ENCODE measurements at places on chromosomes 2 and 18.

DNA sequence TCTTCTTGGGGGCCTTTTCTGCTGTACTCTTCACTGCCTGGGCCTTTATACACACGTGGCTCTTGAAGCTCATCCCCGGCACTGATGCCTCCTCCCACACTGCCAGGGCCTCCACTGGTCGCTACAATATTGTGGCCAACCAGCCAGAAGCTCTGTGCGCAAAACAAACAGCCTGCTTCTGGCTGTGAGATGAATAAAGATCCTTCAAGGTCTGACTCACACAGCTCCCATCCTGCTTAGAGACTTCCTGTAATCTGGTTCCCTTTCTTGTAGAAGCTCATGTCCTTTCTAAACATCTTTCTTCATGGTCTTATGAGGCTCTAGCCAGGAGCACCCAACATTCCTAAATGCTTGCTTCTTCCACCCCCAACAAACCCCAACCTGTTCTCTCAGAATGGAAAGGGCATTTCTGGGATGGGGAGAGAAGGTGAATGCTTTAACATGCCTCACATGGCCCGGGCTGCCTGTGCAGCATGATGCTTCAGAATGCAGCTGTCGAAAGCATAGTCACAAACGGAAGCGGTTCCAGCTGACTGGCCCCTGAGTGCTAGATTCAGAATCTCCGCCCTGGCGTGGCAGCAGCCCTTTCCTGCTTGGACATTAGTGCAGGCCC is 24.6 kb downstream of the NRP2 start:
- DNase-seq: no peak

DNA sequence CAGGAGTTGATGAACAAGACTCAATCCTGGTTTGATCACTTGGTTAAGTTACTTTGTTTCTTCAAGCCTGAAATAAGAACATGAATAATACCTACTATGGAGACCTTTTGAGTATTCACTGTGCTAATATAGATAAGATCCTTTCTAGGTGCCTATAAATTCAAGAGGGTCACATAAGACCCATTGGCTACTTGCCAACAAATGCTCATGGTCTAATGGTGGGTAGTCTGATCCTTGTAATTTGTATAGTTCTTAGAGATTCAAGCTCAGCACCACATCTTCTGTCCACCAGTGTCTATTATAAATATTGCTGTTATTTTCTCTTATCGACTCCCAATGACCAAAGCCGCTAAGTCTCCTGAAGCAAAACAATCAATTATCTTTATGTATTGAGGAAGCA is 27.4 kb upstream of the ACSL3 start:
- DNase-seq: no peak

- no peak for DNase-seq
Observed at GRCh38 chr2:152594792-152595191, 122.5 kb downstream of the PRPF40A start.

GRCh38 chr2:71173096-71173495 is 42.7 kb downstream of the MPHOSPH10 start:
- no peak for DNase-seq

GRCh38 chr18:79587779-79588635 is 91.6 kb upstream of the CTDP1 start:
- no peak for DNase-seq

DNA sequence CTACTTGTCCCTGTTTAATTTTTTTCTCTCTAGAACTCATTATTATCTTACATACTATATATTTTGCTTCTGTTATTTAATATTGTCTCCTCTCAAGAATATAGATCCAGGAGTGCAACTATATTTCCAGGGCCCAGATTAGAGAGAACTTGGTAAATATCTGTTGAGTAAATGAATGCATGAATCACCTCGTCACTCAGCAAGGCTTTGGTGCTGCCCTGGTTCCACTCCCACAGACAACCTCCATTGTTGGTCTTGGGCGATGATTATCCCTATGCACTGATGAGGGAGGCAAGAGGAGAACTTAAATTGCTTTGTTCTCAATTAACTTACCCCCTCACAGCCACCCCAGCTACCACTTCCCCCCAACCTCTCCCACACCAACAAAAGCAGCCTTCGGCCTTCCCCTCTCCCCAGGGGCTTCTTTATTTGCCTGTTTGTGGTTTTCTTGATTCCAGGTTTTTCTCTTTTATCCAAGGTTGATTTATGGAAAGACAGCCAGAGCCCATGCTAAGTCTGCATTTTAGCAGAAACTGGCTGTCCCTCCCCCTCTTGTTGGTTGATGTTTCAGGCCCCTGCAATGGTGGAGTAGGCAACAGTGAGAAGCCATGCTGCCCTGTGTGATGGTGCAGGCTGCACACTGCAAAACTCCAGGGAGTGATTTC is 17.0 kb upstream of the DIPK1C start:
- no peak for DNase-seq

DNA sequence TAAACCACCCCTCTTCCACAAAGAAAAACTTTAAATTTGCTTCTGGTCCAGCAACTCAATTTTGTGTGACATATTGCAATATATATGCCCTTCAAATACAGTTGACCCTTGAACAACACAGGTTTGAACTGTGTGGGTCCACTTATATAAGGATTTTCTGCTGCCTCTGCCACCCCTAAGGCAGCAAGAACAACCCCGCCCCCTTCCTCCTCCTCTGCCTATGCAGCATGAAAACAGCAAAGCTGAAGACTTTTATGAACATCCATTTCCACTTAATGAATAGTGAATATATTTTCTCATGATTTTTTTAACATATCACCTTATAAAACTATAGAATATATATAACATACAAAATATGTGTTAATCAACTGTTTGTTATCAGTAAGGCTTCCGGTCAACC is 58.3 kb downstream of the EML4 start:
- DNase-seq: no peak

- DNase-seq: no peak
Observed at GRCh38 chr2:179966778-179967394, 40.2 kb downstream of the CWC22 start.

DNA sequence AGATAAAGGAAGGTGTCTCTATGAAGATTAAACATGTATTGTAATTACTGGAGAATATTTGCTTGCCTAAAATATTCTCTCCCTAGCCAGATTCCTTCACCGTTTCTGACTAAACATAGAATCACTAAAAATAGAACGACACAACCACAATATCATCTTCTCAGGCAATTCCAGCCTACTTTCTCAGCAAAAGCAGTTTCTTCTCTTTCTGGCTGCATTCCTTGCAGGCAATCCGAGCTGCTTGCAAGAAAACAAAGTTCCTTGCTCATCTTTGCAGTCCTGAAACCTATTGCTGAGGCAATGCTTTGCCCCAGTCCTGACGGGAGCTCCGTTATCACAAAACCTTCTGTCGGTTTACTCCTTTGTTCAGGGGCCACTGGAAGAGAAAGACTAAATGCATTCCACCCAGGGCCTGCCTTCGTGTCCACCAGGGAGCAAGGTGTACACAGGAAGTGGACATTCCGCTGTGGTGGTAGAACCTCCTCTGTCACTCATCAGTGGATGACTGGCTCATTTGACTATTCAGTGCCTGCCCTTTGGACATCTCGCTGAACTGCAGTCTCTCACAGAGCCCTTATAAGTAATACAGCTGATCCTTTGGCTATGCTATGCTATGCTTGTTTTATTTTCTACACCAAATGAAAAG is 239.2 kb upstream of the DOK6 start:
- DNase-seq: no peak

GRCh38 chr2:10333247-10333613 is 30.5 kb downstream of the HPCAL1 start:
- no peak for DNase-seq

DNA sequence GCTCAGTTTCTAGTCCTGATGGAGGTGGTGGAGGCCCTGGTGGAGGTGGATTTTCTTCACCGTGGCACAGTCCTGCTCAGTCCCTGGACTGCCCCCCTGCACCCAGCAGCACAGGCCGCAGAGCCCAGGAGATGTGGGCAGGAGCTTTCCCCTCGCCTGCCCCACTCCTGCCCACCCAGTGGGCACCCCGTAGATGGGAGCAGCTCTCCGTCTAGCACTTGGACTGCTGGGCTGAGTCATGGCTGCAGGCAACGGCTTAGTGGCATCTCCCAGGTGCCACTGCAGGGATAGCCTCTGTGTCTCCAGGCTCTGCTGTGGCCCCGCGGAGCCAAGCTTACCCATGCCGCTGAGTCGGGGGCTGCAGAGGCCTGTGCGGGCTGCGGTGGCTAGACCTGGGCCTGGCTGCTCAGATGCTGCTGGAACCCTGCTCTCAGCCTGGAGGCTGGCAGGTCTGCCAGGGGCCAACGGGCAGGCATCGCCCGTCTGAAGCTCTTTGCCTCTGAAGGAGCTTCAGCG is 92.3 kb upstream of the CTDP1 start:
- DNase-seq: no peak
